ENCODE measurements at places on chromosomes 4 and X.

- no peak for DNase-seq
- no peaks in the 10 kb centered on the region for H3K27me3 ChIP-seq
- H3K4me3 ChIP-seq: no peak overlapping the region
- no peaks in the 10 kb centered on the region for H3K4me1 ChIP-seq
Measured at GRCh38 chrX:69196666-69197065, 31.4 kb upstream of the PJA1 start.

DNA sequence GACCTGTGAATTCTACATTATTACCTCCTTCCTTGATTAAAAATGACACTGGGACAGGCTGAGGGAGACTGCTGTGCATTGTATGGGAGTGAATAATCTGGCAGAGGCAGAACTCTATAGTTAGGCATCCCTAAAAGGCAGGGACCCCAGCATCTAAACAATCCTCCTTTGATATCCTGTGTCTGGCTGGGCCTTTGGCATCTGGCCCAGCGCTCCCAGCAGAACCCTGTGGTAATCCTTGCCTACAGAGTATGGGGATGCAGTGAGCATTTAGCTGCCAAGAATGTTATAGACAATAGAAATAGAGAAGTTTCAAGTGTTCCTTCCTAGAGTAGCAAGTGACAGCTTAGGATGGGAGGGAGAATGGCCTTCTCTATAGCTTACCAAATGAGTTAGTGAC, 38.5 kb downstream of the ZCCHC12 start:
- no peak overlapping the region for H3K27ac ChIP-seq
- H3K4me1 ChIP-seq: no peaks in the 10 kb centered on the region
- H3K36me3 ChIP-seq: no peaks in the 10 kb centered on the region
- DNase-seq: no peak
- no peaks in the 10 kb centered on the region for H3K27me3 ChIP-seq

DNA sequence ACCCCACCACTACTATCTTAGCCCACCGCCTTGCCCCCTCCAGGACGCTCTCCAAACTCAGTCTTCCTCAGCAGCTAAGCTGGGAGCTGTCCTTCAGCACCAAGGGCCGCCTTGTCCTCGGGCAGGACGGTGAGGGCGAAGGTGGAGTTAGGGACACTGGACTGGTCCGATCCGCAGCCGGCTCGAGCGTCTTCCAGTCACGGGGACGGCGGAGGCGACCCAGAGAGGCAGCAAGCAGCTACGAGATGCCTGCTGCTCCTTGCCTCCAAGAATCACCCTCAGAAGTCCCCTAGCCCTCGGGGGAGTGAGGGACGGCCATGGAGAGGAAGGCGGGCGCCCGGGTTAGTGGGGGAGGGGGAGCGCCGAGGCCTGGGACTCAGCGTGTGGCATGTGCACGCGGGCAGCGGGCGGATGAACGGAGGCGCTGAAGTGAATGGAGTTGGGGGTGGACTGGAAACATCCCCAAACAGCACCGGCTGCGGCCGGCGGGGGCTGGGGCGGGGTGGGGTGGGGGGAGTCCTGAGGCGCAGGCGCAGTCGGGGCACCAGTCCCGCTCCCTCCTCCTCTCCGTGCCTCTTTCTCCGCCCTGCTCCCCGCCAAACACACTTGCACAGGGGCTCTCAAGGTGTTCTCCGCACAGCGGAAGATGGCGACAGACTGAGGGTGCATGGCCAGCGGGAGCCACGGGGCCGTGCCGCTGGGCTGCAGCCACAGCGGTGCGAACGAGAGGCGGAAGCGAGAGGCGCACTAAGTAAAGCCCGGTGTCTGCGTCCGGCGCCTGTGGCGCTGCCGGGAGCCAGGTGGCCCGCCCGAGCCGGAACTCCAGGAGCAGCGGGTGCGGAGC, at the start of gene NALF2:
NALF2 (plus strand) TSS at position 545 of the 844 bp plus-strand sequence. CDS start 957 bp downstream, outside the sequence.
- H3K27ac ChIP-seq: no peak within 1 kb of the TSS
- H3K4me3 ChIP-seq: peak within 1 kb of the TSS; percentile 66
- no peaks in the 10 kb centered on the region for H3K4me1 ChIP-seq
- H3K36me3 ChIP-seq: no peaks in the 10 kb centered on the region
- no peaks in the 10 kb centered on the region for H3K27me3 ChIP-seq

GRCh38 chr4:56348576-56348975, 38.7 kb downstream of the AASDH start:
- H3K4me1 ChIP-seq: no peaks in the 10 kb centered on the region
- H3K4me3 ChIP-seq: no peak overlapping the region
- no peak overlapping the region for H3K27ac ChIP-seq
- H3K36me3 ChIP-seq: no peaks in the 10 kb centered on the region

DNA sequence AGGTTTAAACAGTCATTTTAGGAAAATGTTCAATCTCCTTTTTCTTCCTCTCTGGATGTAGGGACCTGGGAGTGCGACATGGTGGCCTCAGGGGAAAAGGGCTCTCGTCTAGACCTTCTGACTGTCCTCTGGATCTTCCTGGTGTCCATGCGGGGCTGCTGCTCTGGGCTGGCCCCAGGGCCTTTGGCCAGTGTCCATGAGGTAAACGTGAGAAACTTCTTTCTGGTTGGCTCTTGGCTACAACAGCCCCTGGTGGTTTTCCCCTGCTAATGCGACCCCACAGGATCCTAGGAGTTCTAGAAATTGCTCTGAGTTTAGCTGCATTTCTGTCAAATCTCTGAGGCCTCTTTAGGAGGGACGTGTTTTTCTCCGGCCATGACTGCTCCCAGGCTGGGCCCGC, 85.7 kb downstream of the MFAP3L start:
- H3K36me3 ChIP-seq: no peaks in the 10 kb centered on the region
- no peaks in the 10 kb centered on the region for H3K4me1 ChIP-seq
- no peak overlapping the region for H3K4me3 ChIP-seq
- no peak for DNase-seq
- H3K27ac ChIP-seq: no peak overlapping the region
- H3K27me3 ChIP-seq: no peaks in the 10 kb centered on the region

DNA sequence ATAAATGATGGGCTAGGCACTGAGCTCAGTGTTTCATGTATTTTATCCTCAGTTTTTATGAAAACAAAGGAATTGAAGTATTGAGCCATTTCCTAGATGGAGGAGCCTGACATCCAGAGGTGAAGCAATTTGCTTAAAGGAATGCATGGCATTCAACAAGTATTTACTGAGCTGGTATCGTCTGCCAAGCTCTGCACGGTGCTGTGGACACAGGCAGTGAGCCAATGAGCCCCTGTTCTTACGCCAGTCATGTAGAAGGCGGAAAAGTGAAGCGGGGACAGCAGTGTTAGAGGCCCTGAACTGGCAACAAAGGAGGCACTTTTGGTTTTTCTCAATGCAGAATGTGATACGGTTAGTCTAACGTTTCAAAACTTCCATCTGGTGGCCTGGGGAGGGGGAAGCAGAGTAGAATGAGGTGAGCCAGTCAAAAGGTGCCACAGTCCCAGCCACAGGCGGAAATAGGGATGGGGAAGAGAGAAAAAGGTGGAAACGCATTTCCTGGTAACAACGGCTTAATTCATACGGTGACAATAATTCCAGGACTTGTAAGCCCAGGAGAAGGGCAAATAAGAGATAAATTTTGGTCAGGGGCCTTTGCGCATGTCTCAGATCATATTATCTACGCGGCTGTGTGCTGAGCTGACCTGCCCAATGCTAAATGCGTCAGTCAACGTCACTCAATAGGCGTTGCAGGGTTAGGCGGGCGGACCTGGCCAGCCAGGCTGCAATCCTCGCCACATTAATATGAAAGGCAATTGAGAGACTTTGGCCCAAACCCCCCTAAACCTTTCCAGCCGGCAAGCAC, 133.9 kb downstream of the AFAP1 start:
- no peak overlapping the region for H3K4me3 ChIP-seq
- no peak overlapping the region for H3K27ac ChIP-seq
- no peak for DNase-seq

DNA sequence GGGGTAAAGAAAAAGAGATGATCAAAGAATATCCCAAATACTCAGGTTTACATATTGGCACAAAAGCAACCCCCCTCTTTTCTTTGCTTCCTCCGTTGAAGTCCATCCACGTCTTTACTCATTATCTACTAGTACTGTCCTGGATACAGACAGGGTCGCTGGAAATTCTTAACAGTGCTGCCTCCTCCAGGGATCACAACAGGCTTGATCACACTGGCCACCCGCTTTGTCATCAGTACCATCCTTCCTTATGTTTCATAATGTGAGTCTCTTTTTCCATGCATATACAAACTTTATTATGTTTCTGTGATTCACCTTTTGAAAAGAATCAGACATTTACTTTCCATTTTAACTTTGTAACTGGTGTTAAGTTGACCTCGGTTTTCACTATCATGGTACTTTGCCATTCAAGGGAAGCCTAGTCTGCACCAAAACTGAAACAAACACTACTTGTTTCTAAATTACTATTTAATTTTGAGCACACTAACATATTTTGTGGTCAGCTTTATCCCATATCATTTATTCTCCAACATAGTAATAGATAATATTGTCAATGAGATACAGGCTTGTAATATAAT, 387.5 kb upstream of the PPP1R2C start:
- no peak overlapping the region for H3K4me3 ChIP-seq
- H3K27me3 ChIP-seq: no peaks in the 10 kb centered on the region
- H3K4me1 ChIP-seq: no peaks in the 10 kb centered on the region
- no peak for DNase-seq

DNA sequence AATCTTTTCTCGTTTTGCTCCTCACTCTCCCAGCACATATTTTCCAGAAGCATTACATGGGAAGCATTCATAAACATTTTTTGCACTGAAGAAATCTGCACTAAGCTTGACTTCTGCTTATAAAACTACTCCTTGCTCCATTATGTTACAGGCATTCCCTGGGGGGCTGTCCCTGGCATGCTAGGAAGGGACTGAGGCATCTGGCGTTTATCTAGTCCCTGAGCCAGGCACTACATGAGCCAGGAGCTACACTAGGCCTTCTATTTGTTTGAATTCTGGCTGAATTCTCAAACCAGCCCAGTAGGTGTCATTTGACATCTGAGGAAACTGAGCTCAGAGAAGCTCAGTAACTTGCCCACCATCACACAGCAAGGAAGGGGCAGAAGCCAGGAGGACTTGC, 43.3 kb downstream of the NHSL2 start:
- DNase-seq: no peak
- no peaks in the 10 kb centered on the region for H3K4me1 ChIP-seq
- no peak overlapping the region for H3K27ac ChIP-seq
- no peak overlapping the region for H3K4me3 ChIP-seq
- H3K27me3 ChIP-seq: no peaks in the 10 kb centered on the region

DNA sequence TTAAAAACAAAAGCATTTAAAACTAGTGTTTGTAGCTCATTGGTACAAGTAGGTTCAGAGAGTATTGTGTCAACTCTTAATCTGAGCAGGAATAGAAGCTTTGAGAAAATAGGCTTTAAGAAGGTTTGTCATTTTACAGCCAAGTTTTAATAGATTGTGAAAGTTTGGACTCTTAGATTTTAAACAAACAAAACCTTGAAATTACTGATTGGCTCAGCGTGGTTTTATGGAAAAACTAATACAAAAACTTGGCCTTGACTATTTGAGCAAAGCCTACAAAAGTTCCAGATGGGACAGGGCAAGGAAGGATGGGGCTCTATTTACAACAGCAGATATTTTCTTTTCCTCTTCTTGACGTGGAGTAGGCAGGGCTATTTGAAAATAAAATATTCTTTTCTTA, 16.5 kb downstream of the ZFX start:
- H3K4me1 ChIP-seq: no peaks in the 10 kb centered on the region
- H3K4me3 ChIP-seq: no peak overlapping the region
- H3K36me3 ChIP-seq: no peaks in the 10 kb centered on the region
- no peak overlapping the region for H3K27ac ChIP-seq

GRCh38 chr4:2788101-2788500, 4.8 kb upstream of the SH3BP2 start:
- H3K4me1 ChIP-seq: peaks cover 28% of the 10 kb centered on the region
- H3K4me3 ChIP-seq: no peak overlapping the region
- peak overlapping the region; percentile 36 for H3K27ac ChIP-seq
- H3K36me3 ChIP-seq: no peaks in the 10 kb centered on the region
- no peaks in the 10 kb centered on the region for H3K27me3 ChIP-seq
- no peak for DNase-seq

DNA sequence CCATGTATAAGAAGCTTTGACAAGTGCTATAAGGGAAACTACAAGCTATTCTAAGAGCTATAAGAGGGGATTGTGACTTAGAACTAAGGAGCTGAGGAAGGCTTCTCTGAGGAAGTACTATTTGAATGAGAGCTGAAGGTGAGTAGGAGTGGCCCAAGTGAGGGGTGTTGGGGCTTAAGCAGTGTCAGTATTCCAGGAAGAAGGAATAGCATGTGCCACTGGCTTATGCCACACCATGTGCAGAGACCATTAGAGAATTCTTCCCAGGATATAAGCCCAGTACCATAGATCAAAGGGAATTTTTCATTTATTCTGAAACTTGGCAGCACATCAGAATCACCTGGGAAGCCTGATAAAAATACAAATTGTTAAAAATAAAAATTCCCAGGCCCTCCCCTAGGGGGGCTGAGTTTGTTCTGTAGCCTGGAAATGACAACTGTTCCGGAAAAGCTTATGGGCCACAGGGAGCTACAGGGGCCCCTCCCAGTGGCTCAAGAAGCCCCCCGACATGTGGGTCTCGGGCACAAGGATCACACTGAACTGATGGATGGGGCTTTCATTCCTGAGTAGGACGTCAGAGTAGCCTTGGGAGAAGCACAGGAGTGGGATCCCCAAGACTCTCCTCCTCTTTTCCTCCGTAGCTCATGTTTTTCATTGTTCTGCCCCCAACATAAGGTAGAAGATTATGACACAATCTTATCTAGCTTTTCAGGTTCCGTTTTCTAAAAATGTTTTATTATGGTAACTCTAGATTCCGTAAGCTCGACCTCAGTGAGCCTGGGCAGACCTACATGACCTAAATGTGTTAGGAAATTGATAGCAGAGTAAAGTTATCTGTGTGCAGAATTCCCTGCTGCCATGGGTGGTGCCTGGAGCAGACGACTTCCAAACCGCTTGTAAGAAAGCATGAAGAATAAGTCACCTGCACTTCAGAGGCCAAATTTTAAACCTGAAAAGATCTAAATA, 119.3 kb downstream of the AFF1 start:
- peak overlapping the region; percentile 51 for H3K27ac ChIP-seq
- no peaks in the 10 kb centered on the region for H3K36me3 ChIP-seq
- H3K27me3 ChIP-seq: no peaks in the 10 kb centered on the region
- peak; percentile 49 for DNase-seq

DNA sequence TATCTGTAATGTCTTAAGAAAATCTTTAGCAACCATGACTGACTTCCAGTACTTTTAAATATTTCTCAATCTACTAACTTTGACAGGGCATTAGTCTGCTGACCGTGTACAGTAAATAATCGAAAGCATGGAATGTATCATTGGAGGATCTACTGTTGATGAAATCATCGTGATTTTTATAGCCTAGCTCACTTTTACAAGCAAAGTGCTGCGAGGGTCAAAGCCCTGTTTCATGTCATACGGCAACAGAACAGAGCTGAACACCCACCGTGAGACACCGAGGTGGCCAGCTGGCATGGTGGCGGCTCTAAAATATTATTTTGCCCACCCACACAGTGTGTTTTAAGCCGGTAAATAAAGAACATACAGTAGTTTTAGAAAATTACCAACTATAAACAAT, 679.3 kb downstream of the FAT4 start:
- 0 out of 2 replicates have a peak, but pooled peaks cover 10% of the 10 kb centered on the region for H3K4me1 ChIP-seq
- H3K4me3 ChIP-seq: no peak overlapping the region

GRCh38 chr4:54625391-54625790, 32.4 kb upstream of the KIT start:
- H3K36me3 ChIP-seq: no peaks in the 10 kb centered on the region
- no peaks in the 10 kb centered on the region for H3K27me3 ChIP-seq
- no peak for DNase-seq
- no peak overlapping the region for H3K4me3 ChIP-seq
- no peak overlapping the region for H3K27ac ChIP-seq

GRCh38 chr4:184694412-184694956, 39.4 kb downstream of the CENPU start:
- peaks cover 18% of the 10 kb centered on the region for H3K36me3 ChIP-seq
- peaks cover 27% of the 10 kb centered on the region for H3K4me1 ChIP-seq
- H3K27ac ChIP-seq: no peak overlapping the region
- H3K27me3 ChIP-seq: no peaks in the 10 kb centered on the region
